CD4-positive, alpha-beta T cell treated with Interleukin-17A for 1 hour (primary cell): ENCODE measurements at places on chromosomes 16 and 17.

- DNase-seq = peak; percentile 60
Observed at GRCh38 chr16:66728117-66728787, 23.2 kb downstream of the DYNC1LI2 start.

DNA sequence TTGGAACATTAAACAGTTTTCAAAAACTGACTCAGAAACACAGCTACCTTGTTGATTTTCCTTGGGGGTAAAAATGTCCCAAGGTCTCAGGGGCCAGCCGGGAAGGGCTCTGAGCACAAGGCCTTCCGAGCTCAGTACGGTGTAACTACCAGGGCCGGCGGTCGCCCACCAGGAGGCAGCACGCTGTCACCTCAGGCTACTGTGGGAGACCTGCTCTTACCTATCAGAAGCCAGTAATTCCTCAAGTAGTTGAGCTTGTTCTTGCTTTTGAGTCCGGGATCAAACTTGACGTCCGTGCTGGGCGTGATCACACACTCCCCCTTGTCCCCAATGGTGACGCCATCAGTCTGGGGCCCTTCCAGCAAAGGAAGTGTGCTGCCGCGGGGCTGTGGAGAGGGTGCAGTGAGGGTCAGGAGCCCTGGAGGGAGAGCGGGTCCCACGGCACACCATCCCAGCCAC lies 43.4 kb upstream of the ICAM2 start:
- DNase-seq = peak; percentile 60

DNA sequence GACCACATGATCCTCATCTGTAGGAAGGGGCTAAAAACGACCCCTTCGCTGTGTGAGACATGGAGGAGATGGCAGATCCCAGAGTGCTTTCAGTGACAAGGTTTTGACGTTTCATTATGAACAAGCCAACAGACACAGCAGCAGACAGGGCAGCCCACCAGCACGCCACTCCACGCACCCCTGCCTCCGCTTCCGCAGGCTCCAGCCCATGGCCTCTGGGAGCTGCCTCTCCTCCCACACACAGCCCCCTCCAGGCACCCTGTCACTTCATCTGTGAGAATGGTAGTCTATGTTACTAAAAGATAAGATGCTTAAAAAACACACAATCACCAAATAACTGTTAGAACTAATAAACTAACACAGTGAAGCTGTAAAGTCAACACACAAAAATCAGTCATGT lies 12.3 kb upstream of the ADCY7 start:
- no peak for DNase-seq

DNA sequence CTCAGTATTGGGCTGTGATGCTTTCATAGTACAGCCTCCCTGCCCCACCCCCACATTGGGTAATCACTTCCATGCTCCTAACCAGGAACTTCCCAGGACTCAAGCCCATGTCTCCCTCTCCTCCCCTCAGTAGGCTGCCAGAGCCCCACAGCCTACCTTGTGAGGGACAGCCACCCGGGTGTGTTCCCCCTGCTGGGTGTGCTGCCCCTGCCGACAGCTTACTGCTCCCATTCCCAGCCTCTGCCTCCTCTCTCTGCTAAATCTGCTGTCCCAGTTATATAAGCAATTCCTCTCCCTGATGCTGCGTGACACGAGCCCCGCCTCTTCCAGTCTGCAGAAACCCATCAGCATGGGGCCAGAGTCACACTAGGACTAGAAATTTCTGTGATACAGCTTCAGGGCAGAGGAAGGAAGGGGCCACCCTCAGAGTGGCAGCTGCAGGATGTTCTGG lies at the start of gene RSKR:
RSKR (minus strand) TSS at position 255 of the 451 bp plus-strand sequence; CDS start at position 231, 24 bp downstream.
- no peak for DNase-seq

- DNase-seq = no peak
Observed at GRCh38 chr16:88928405-88929090, 48.5 kb downstream of the CBFA2T3 start.

GRCh38 chr17:13420878-13421277 lies 180.9 kb downstream of the HS3ST3A1 start:
- no peak for DNase-seq

DNA sequence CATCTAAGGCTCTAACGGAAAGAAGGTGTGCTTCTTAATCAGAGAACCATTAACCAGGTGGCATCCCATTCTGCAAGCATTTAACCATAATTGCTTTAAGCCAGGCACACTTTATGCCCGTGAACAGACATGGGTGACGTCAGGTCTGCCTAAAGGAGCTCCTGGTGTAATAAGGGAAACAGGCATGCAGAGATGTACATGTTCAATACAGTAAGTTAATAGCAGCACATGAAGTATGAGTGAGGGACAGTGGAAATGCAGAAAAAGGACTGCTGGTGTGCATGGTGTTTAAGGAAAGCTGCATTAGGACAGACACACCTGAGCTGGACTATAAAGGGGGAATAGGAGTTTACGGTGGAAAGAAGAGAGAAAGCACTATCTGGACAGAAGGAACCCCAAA lies 18.6 kb downstream of the DYNLRB2 start:
- no peak for DNase-seq

- no peak for DNase-seq
Observed at GRCh38 chr17:51954232-51954765, 204.2 kb downstream of the CA10 start.

GRCh38 chr17:15496735-15497670 lies 29.6 kb upstream of the CDRT4 start:
- DNase-seq = no peak

- peak; percentile 22 for DNase-seq
Observed at GRCh38 chr16:69566240-69566980, 644 bp downstream of the NFAT5 start.

GRCh38 chr16:17379121-17379571 lies 91.6 kb downstream of the XYLT1 start:
- DNase-seq = no peak

DNA sequence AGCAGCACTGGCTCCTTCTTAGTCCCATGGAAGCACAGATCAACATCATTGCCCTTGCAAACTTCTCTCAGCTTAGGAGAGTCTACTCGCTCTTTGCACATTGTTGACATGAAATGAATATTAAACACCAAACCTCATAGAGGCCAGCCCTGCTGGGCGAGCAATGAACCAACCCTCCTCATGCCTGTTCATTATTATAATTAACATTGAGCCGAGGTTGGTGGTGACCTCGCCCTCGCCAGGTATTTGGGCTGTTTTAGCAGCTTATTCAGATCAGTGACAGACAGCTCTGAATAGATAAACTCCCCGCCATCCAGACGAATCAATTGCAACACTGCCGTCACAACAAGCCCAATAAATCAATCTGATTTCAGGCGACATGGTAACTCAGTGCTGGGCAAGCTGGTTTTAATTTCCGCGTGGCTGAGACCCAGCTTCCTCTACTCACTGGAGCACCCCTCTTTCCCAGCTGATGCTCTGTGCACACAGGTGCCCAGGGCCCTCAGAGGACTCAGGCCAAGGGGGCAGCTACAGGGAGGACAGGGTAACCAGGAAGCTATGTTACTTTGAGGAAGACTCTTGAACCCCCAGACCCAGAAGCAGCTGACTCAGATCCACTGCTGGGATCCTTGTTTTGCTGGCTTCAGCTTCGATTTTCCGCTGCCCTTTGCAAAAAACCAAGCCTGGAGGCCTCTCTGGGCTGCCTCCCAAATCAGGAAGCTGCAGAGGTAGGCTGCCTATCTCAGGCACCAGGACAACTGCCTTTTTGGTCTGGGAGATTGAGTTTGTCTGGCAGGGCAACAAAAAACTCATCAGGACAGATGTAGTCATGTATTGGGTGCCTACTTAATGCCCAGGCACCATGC lies 10.7 kb upstream of the SEZ6 start:
- no peak for DNase-seq

DNA sequence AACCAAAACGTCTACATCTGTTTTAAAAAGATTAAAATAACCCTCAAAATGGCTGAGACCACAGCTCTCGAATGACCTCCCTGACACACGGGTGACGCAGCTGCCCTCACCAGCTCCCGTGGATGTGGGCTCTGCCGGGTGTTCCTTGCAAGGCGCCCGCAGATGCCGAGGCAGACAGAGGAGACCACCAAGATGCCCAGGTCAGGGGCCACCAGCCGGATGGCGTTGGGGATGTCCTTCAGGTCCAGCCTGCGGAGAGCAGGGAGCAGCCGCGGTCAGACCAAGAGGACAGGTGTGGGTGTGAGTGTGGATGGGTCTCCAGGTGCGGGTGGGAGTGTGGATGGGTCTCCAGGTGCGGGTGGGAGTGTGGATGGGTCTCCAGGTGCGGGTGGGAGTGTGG lies 35.1 kb downstream of the CTU2 start:
- no peak for DNase-seq

GRCh38 chr16:73499276-73499675 lies 451.3 kb upstream of the ZFHX3 start:
- DNase-seq = no peak

- no peak for DNase-seq
Observed at GRCh38 chr17:64412944-64413381, 22.3 kb upstream of the PECAM1 start.

- DNase-seq = no peak
Observed at GRCh38 chr17:64156670-64157069, 26.7 kb upstream of the ERN1 start.

- DNase-seq = no peak
Observed at GRCh38 chr17:15654886-15655561, 29.1 kb downstream of the TRIM16 start.

- no peak for DNase-seq
Observed at GRCh38 chr17:63827801-63828221, 348 bp upstream of the FTSJ3 start.

GRCh38 chr17:83180996-83181481 lies 101.6 kb downstream of the METRNL start:
- DNase-seq = no peak

DNA sequence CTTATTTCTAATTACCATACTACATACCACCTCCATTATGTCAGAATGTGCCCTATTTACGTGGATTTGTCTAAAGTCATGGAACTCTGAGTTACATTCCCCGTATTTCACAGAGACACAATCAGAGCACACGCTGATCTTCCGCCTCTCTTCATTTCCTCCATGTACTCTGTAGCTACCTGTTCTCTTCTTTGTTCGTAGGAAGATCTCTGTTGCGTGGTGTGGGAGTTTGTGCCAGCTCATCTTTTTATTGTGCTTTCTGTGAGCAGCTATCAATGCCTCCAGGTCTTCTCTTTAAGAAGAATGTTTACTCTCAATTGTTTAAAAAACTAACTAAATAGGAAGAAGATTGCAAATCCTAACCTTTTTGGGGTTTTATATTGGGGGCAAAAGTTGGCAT lies 26.9 kb downstream of the NLRC5 start:
- no peak for DNase-seq

- DNase-seq = peak; percentile 37
Observed at GRCh38 chr17:77391668-77392375, 251.1 kb downstream of the SEC14L1 start.

- DNase-seq = no peak
Observed at GRCh38 chr17:27367121-27367981, 73.4 kb downstream of the WSB1 start.

DNA sequence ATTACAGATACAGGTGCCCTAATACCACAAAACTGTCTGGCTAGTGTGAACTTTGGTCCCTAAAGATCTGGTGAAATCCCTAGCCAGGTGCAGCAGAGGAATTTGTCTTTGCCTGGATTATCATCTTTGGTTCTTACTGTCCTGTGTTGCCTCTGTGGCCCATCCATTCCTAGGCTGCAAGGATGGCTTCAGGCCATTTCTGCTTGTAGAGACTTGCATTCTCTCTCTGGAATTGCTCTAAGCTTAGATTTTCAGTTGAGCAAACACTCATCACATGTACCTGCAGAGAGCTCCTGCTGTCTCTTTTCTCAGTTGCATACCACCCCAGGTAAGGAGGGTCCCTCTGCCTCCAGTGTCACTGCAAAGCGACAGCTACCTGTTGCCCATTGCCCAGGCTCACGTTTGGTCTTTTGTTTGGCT lies 114.9 kb downstream of the PRKCA start:
- no peak for DNase-seq

DNA sequence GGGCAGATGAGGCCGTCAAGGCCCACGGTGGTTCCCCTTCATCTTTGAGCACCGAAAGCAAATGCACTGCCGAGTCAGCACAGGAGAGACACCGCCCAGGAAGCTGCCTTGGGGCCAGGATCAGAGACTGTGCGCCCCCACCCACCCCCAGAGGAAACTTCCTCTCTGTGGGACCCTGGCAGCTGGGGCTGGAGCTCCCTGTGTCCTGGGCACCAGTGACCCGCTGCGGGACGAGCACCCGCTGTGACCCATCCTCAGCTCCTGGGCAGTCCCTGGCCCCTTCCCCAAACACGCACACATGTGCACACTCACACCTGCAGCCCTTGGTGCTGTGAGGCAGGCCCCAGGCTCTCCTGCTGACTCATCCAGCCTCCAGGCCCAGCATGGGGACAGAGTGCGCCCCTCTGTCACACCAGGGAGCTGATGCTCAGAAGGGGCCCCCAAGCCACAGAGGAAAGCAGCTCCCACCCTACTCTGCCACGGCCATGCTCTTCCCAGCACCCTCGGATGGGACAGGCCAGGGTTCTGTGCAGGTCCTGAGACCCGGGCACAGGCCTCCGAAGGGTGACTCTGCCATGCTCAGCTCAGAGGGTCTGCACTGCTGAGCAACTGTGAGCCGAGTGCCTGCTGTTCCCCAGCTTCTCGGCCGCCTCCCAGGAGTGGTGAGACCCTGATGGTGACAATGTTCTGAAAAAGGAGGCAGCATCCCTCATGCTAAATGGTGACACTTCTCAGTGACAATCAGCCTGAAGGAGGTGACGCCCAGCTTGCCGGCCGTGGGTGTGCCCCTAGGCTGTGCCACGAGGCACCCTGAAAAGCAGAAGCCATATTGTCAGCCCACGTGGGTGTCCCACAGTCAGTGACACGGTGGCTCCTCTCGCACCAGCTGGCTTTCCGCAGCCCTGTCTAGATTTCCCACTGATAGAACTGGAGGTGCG lies 3.6 kb downstream of the PIEZO1 start:
- peak; percentile 75 for DNase-seq

DNA sequence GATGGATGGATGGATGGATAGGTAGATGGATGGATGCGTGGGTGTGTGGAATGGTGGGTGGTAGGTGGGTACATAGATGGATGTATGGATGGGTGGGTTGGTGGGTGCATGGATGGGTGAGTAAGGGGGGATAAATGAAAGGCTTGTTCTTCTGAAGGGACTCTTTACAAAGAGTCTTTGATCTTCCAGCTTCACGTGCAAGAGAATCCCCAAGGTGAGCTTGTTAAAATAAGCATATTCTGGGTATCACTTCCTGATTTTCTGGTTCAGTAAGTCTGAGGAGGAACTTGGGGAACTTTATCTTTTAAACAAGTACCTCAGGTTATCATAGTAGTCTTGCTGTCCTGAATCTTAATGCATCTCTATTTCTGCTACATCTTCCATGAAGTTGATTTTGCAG lies 639.1 kb downstream of the MAF start:
- DNase-seq = no peak

GRCh38 chr17:45104907-45105624 lies 27.2 kb downstream of the PLCD3 start:
- no peak for DNase-seq

GRCh38 chr17:17528696-17529652 lies 32.8 kb upstream of the RASD1 start:
- no peak for DNase-seq

DNA sequence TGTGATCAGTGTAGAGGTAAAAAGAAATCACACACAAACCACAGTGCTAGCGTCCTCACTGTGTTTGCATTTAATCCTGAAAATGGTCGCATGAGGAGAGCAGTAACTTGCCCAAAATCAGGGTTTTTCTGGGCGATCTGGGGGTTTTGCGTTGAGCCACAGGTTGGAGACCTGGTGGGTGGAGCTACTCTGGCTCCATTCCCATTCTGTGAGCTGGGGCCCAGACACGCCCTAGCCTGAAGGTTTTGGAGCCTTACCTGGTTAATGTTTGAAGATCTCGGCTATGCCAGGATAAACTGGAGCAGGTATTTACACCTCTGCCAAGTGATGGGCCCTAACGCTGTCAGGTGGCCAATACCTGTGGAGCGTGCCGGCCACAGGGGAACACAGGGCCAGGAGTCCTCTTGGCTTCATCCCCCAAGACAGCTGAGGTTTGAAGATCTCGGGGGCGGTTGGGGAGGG lies 48.4 kb downstream of the MPRIP start:
- DNase-seq = no peak
